MV-4-11 (cell line): ENCODE measurements at places on chromosomes 6 and 20.

- DNase-seq = no peak
Observed at GRCh38 chr6:33999567-33999966, 146.3 kb downstream of the GRM4 start.

- DNase-seq = no peak
Observed at GRCh38 chr6:72783666-72784065, 161.8 kb downstream of the KCNQ5 start.

GRCh38 chr6:137978252-137978896 is 111.3 kb downstream of the TNFAIP3 start:
- DNase-seq = no peak

DNA sequence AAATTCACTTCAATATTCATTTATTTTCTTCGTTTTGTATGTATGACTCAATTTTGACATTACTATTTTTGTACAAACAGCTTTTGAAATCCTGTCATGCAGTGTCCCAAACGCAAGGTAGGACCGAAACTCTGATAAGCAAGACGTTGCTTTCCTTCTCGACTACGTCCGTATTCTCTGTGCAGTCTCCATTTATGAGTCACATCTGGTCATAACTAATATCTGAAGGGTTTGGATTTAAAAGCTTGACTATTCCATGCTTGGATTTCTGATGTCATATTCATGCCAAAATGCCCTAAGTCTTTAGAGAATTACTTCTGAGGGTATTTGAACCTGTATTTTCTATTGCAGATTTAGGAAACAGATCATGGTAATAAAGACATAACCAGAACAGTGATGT is 37.8 kb upstream of the LAMP5 start:
- DNase-seq = no peak

GRCh38 chr20:50594591-50595432 is 84.6 kb downstream of the PTPN1 start:
- DNase-seq = no peak

DNA sequence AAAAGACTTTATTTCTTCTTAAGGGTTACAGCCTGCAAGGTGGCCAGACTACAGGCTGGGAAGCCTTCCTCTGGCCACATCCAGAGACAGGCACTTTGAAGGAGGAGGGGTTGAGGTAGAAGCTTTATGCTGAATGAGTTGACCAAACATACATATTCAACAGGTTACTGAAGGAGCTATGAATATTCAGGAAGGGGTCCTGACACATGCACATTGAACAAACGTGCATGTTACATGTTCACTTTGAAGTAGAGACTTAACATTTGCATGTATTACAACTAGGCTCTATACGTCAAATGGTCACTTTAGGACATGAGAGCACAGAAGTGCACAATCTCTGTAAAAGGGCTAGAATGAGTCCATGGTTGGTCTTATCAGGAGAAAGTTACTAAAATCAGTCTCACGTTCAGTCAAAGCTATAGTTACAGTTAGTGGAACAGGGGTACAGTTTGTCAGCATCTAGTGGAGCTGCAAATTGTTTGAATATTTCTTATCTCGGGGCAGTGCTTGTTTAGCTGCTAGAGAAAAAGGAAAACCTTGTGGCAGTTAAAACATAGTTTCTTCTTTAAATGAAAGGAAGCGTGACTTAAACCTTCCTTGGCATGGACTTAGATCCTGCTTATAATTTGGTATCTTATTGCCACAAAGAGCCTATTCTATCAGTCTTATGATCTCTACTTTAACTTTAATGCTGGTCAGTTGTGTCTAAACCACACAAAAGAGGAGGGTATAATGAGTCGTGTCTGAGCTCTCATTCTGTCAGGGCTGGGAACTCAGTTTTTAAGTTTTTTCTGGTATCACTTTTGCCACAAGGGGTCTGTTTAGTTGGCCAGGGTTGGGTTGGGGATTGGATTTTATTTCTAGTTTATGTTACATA is 4.6 kb upstream of the ZSCAN9 start:
- no peak for DNase-seq

- no peak for DNase-seq
Observed at GRCh38 chr6:157611406-157611805, 211.6 kb upstream of the SNX9 start.

- no peak for DNase-seq
Observed at GRCh38 chr6:3803627-3804468, 45.3 kb upstream of the FAM50B start.

DNA sequence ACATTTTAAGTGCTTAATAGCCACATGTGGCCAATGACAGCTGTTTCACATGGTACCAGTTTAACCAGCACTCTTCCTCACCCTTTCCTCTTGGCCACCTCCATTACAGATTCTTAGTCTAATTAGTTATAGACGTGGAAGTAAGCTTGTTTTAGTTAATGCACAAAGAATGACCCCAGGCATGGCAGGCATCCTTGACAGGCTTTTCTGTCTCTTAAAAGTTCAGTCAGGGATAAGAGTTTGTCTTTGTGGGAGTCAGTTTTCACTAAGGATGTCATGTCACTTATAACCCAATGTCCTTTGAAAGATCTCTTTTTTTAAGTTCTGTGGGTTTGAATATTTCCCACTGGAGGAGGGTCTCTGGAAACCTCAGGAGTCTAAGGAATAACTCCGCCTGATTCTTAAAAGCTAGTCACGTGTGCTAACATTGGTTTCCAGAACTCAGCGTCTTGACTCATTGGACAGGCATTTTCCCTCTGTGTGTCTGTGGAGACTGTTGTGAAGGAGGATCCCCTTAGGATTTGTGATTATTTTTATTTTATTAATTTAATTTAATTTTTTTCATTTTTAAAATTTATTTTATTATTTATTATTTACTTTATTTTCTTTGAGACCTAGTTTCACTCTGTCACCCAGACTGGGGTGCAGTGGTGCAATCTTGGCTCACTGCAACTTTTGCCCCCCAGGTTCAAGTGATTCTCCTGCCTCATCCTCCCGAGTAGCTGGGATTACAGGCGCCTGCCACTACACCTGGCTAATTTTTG is 171.4 kb downstream of the ZFAND3 start:
- no peak for DNase-seq

GRCh38 chr20:11989018-11989771 is 71.5 kb downstream of the BTBD3 start:
- DNase-seq = no peak

- DNase-seq = no peak
Observed at GRCh38 chr6:15882915-15883314, 220.1 kb upstream of the DTNBP1 start.

DNA sequence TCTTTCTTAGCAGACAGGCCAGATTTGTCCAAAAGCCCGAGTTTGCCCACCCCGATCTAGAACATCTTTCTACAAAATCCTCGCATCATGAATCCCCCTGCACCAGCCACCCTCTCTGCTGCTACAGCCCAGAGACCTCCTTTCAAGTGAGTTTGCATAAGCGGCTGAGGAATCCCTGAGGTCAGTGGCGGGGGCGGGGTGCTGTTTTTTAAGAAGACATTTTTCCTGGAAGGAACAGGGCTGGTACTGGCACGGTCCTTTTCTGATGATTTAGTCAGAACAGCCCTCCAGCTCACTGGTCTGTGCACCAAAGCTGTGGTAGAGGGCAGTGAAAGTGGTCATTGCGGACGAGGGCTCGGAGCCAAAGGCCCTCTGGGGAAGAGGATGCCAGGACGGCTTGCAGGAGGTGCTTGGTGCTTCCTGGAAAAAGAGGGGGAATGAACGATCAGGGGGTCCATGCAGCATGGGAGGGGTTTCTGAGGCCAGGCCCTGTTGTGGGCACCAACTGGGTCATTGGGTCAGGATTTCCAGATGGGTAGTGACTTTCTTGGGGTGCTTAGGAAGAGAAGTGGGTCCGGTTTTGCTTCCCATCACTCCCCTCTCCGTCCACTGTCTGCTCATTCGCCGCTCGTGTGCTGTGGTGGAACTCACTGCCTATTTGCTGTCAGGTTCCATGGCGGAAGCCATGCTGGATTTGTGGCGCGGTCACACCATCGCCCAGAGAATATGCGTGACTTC is 50.4 kb downstream of the GNAS-AS1 start:
- no peak for DNase-seq

DNA sequence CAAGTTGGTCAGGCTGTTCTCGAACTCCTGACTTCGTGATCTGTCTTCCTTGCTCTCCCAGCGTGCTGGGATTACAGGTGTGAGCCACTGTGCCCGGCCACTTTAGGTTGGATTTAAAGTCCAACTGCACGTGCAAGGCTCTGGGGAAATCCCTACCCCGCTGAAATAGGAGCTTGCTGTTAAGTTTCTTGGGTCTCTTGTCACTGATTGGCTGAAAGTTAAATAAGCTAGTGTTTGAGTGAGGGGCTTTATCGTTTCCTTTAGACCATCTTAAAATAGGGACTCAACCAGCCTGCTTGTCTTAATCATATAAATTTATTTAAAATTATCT is 11.1 kb upstream of the SERINC1 start:
- no peak for DNase-seq

DNA sequence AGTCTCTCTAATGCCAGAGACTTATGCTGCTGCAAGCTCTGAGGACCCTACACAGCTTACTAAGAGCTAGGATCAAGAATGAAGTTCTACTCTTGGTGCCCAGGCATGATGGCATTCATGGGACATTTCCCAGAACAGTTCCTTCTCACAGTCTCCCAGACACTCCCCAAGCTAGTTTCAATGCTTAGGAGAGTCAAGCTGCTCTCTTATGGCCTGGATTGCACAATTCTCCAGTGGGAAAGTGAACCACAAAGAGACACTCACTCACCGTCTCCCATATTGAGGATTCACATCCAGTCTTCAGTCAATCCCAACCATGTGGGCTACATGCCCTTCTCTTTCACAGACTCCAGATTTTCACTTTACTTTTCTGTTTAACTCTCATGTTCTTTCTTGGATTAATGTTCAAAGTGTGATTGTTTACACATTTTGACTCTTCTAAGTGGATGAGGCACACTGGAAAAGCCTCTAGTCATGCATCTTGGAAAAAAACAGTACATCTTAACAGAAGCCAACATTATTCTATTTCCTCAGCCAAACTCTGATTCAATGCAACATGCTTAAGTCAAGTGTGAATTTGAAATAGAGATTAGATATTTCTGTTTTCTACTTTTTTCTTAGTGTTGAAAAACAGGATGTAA is 447.8 kb upstream of the BTBD3 start:
- DNase-seq = no peak

- no peak for DNase-seq
Observed at GRCh38 chr6:160990847-160991405, 643 bp upstream of the MAP3K4 start.

DNA sequence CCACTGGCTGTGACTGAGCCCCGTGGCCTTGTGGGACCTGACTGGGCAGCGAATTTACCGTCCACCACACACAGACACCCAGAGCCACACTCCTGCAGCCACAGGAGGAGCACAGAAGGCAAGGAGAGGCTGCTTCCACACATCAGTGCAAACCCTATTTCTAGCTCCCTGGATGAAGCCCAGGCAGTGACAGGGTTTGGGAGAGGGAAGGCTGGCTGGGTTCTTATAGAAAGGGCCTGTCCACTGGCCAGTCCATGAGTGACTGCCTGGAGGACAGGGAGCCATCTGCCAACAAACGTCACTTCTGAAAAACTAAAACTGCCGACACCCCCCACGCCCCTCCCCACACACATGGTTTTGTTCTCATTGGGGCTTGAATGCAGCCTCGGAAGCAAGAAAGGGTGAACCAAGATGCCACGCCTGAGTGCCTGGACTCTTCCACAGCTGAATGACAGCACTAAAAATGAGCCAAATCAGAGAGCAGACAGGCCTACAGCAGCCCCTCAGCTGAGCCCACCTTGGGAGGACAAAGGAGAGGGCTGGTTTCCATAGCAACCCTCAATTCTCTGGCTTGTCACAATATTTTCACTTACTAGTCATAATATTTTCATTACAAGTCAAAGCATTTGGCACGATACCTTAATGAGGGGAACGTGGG is 38.4 kb downstream of the RRBP1 start:
- DNase-seq = no peak

GRCh38 chr6:2168480-2168879 is 76.9 kb downstream of the GMDS start:
- DNase-seq = no peak

- no peak for DNase-seq
Observed at GRCh38 chr6:484086-484745, 92.7 kb downstream of the IRF4 start.
